Naive thymus-derived CD4-positive, alpha-beta T cell (primary cell): ENCODE measurements at places on chromosomes 5 and 9. TPM values are rescaled to one million over a fixed set of nuclear protein-coding genes. Genes with fewer than 3 reads are reported as not detected.

Gene CD72
- polyA plus RNA-seq = 0.40 TPM

Gene HMMR
- not detected for polyA plus RNA-seq

- DNase-seq = no peak
These were observed 50.9 kb downstream of the RMI1 start for GRCh38 chr9:84031534-84031933.

GRCh38 chr5:71957292-71957898 lies 149.9 kb upstream of the MAP1B start:
- no peak for DNase-seq

DNA sequence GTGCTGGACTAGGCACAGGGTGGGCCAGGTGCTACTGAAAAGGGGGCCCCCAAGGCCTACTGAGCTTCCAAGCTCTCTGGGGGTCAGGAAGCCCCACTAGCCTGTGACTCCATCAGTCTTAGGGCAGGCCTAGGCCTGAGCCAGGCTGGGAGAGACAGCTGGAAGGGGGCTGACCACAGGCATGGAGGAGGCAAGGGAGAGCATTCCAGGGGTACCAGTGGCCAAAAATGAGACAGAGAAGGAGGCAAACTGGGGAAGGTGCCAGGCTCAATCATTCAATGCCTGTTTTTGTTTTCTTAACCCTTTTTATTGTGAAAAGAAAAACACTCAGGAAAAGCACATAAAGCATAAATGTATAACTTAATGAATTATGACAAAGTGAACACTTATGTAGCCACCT lies 26.2 kb upstream of the TCF7 start:
- no peak for DNase-seq

DNA sequence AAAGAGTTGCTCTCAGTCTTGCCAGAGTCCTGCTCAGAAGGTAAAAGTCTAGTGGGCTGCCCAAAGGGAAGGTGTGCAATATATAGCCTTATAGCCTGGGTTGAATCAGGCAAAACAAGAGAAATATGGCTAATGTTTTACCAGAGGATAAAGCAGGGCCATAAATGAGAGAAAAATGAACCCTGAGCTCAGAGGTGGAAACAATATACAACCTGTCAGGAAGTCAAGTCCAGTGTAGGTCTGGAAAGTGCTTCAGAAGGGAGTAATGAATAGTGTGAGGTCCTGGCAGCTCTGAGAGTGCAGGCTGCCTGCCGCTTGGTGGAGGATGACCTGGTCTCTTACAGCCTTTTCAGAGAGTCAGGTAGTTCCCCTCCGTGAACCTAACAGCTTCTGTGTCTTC lies 177.8 kb upstream of the TNC start:
- no peak for DNase-seq

GRCh38 chr5:32290922-32291321 lies 21.8 kb downstream of the MTMR12 start:
- no peak for DNase-seq
